Skeletal muscle tissue (tissue), 5 donors: ENCODE measurements at places on chromosomes 5 and 9. TPM values are rescaled to one million over a fixed set of nuclear protein-coding genes. Genes with fewer than 3 reads are reported as not detected.

MYO10 gene
- 27.1 TPM for total RNA-seq

PCDHA10 gene
- total RNA-seq = under 0.01 TPM

STKLD1 gene
- total RNA-seq = 1.0 TPM

FKBP15 gene
- 11.5 TPM for total RNA-seq

PCDHB14 gene
- total RNA-seq = 4.2 TPM

ADRA1B gene
- total RNA-seq = under 0.01 TPM

PCDHB8 gene
- 1.6 TPM for total RNA-seq

PCDHGB7 gene
- 7.3 TPM for total RNA-seq

HTR1A gene
- total RNA-seq = not detected

IL4 gene
- total RNA-seq = not detected

GHR gene
- 16.7 TPM for total RNA-seq

AKNA gene
- 6.3 TPM for total RNA-seq

DAB2IP gene
- total RNA-seq = 12.5 TPM

NAIP gene
- 15.1 TPM for total RNA-seq

VLDLR gene
- 18.3 TPM for total RNA-seq

ARL10 gene
- total RNA-seq = 9.4 TPM
